ENCODE measurements at places on chromosomes 7 and 10.
A peak's percentile ranks its signal among the peaks of the same experiment; 100 is the strongest.

DNA sequence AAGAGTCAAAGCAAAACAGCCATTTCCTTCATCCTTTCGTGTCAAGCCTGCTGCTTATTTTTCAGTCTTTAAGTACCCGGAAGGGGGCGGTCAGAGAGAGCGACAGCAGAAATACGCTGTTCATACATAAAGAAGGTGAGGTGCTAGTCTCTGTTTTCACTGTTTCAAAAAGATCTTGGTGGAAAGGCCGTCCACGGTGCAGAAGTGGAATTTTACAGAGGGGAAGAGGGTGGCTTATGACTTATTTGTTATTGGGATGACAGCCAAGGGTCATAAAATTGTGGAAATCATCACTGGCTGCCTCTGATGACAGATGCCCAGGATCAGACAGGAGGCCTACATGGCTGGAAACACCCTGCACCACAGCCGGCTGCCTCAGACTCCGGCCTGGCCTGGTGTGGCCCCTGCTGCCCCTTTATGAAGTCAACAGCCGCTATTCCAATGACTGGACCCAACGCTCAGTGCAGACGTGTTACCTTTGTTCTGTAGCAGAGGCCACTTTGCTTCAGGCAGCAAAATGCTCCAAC is 57.0 kb downstream of the HIPK2 start:
- no peak overlapping the region for H3K4me3 ChIP-seq
- no peaks in the 10 kb centered on the region for H3K27me3 ChIP-seq
- H3K4me1 ChIP-seq: peaks cover 9% of the 10 kb centered on the region
- H3K36me3 ChIP-seq: peaks cover 7% of the 10 kb centered on the region

GRCh38 chr10:78524342-78524741 is 490.7 kb downstream of the RPS24 start:
- H3K36me3 ChIP-seq: no peaks in the 10 kb centered on the region
- H3K4me1 ChIP-seq: no peaks in the 10 kb centered on the region
- no peak overlapping the region for H3K4me3 ChIP-seq

DNA sequence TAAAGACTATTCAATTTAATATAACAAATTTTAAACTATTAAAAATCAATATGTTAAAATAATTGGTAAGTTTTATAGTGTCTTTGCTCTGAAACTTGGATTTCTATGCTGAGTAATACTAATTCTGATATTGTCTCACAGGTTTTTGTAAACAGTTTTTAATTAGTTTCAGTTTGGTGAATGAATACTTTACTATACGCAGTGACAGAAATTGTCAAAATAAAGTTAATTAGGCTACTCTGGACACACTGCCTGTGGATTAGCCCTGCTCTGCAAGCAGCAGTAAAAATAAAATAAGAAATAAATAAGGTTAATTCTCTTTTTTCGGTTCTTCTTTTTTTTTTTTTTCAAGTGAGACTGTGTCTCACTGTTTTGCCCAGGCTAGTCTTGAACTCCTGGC is 105.3 kb downstream of the ANKRD61 start:
- H3K4me3 ChIP-seq: no peak overlapping the region
- peaks cover 12% of the 10 kb centered on the region for H3K36me3 ChIP-seq
- no peaks in the 10 kb centered on the region for H3K4me1 ChIP-seq
- no peaks in the 10 kb centered on the region for H3K27me3 ChIP-seq
- no peak overlapping the region for H3K27ac ChIP-seq
- no peak for DNase-seq

GRCh38 chr7:3042861-3043489 is 692 bp downstream of the CARD11 start:
- no peaks in the 10 kb centered on the region for H3K27me3 ChIP-seq
- peak overlapping the region; percentile 64 for H3K4me3 ChIP-seq
- H3K27ac ChIP-seq: peak overlapping the region; percentile 16
- H3K36me3 ChIP-seq: no peaks in the 10 kb centered on the region

DNA sequence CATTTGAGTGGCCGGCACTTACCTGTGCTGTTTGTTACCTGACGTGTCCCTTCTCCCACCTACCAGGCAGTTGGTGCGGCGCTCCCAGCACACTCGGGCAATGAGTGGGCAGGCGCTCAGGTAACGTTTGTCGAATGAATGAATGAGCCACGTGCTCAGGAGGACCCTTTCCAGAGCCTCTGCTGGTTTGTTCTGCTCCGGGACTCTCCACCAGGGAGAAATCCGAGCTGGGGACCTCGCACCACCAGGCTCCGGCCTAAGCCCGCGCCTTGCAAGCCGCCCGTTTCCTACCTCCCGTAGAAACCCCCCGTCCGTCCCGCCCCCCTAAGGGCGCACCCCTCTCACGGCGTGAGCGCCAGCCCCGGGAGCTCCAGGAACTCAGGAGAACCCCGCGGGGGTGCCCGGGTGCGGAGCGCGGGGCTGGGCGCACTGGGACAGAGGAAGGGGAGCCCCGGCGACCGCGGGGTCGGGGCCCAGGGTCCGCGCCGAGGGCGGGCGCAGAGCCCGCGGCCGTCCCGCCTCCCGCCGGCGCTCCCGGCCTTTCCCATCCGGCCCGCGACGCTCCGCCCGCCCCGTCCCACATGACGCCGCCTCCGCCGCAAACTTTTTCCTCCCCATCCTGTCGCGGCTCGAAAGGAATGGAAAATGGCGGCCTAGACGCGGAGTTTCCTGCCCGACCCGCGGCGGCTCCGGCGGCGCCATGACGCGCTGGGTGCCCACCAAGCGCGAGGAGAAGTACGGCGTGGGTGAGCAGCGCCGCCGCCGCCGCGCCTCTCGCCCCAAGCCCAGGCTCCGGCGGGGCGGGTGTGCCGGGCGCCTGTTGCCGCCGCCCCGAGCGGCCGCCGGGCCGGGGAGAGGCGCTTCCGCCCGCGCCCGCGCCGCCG is at the start of gene DOCK1:
DOCK1 (plus strand) TSS at position 611 of the 884 bp plus-strand sequence; CDS start at position 701, 90 bp downstream.
- DNase-seq: no peak
- H3K36me3 ChIP-seq: no peaks in the 10 kb centered on the region
- H3K4me3 ChIP-seq: no peak within 1 kb of the TSS
- H3K27ac ChIP-seq: no peak within 1 kb of the TSS
- no peaks in the 10 kb centered on the region for H3K4me1 ChIP-seq
- no peaks in the 10 kb centered on the region for H3K27me3 ChIP-seq

GRCh38 chr7:95917634-95918033 is 145.3 kb downstream of the DYNC1I1 start:
- H3K36me3 ChIP-seq: no peaks in the 10 kb centered on the region
- H3K4me3 ChIP-seq: no peak overlapping the region
- H3K4me1 ChIP-seq: no peaks in the 10 kb centered on the region
- H3K27ac ChIP-seq: no peak overlapping the region
- H3K27me3 ChIP-seq: no peaks in the 10 kb centered on the region

- no peak overlapping the region for H3K27ac ChIP-seq
- no peaks in the 10 kb centered on the region for H3K4me1 ChIP-seq
- no peaks in the 10 kb centered on the region for H3K36me3 ChIP-seq
- no peak overlapping the region for H3K4me3 ChIP-seq
- DNase-seq: no peak
- H3K27me3 ChIP-seq: no peaks in the 10 kb centered on the region
Measured at GRCh38 chr7:99255463-99255862, 17.2 kb upstream of the MYH16 start.

GRCh38 chr7:123621707-123622106 is 20.1 kb downstream of the ASB15 start:
- no peak overlapping the region for H3K27ac ChIP-seq
- no peaks in the 10 kb centered on the region for H3K4me1 ChIP-seq
- no peak for DNase-seq
- no peaks in the 10 kb centered on the region for H3K27me3 ChIP-seq
- H3K36me3 ChIP-seq: no peaks in the 10 kb centered on the region

- H3K4me1 ChIP-seq: 0 out of 2 replicates have a peak, but pooled peaks cover under 1% of the 10 kb centered on the region
- H3K27me3 ChIP-seq: no peaks in the 10 kb centered on the region
- no peak for DNase-seq
- H3K4me3 ChIP-seq: no peak overlapping the region
Measured at GRCh38 chr10:28411648-28412047, 108.8 kb upstream of the MPP7 start.
